Sigmoid colon (tissue), 7 donors: ENCODE measurements at places on chromosomes 16 and 17.

GRCh38 chr16:47600376-47600775 is 139.2 kb downstream of the PHKB start:
- no peaks in the 10 kb centered on the region for H3K27me3 ChIP-seq
- H3K4me1 ChIP-seq = no peaks in the 10 kb centered on the region
- H3K36me3 ChIP-seq = no peaks in the 10 kb centered on the region
- no peak overlapping the region for H3K4me3 ChIP-seq
- no peak overlapping the region for H3K27ac ChIP-seq

DNA sequence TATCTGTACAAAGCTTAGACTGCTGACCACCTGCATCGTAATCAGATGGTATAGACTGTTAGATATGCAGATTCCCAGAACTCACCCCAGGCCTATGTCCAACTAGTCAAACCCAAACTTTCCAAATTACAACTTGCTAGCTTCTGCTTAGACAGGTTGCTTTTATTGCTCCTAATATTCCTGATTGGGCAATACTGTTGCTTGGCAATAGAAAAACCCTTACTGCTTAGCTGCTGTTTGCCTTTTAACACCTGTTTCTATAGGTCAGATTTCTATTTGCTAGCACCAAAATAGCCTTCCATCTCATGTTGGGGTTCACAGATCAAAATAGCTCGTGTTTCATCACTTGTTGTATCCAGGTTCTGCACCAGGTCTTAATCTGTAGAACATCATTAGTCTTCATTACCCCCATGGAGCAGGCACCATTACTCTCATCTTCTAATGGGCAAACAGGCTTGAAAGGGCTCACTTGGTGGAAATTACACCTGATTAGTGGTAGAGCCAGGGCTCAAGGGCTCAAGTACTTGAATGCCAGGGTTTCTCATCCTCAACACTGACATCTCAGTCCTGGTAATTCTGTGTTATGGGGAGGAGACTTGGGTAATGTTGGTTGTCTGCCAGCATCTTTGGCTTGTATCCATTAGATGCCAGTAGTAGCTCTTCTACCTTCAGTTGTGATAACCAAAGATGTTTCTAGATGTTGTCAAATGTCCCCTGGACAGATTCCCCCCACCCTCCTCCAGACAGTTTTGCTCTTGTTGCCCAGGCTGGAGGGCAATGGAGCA is 2.7 kb downstream of the ZP2 start:
- DNase-seq = no peak
- no peaks in the 10 kb centered on the region for H3K27me3 ChIP-seq
- H3K4me3 ChIP-seq = no peak overlapping the region
- no peak overlapping the region for H3K27ac ChIP-seq
- no peaks in the 10 kb centered on the region for H3K4me1 ChIP-seq

DNA sequence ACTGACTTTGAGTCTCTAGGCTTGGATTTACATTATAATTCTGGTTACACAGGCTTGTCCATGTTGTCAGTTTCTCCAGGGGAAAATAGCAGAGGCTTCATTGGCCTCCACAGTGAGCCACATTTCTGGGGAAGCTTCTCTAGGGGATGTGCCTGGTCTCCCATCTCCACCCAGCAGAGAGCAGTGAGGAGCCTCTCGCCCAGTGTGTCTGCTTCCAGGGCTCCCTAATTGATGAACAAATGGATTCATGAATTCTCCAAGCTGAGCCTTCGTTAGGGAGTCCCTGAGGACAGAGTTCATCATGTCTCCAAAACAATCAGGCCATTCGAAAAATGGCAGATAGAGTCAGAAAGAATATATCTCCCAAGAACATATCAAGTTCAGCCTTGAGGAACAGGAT is 162.4 kb upstream of the TOX3 start:
- no peak overlapping the region for H3K4me3 ChIP-seq
- no peaks in the 10 kb centered on the region for H3K27me3 ChIP-seq
- no peaks in the 10 kb centered on the region for H3K36me3 ChIP-seq
- DNase-seq = no peak
- no peaks in the 10 kb centered on the region for H3K4me1 ChIP-seq

GRCh38 chr17:61175298-61176142 is 224.1 kb upstream of the TBX2 start:
- no peaks in the 10 kb centered on the region for H3K27me3 ChIP-seq

DNA sequence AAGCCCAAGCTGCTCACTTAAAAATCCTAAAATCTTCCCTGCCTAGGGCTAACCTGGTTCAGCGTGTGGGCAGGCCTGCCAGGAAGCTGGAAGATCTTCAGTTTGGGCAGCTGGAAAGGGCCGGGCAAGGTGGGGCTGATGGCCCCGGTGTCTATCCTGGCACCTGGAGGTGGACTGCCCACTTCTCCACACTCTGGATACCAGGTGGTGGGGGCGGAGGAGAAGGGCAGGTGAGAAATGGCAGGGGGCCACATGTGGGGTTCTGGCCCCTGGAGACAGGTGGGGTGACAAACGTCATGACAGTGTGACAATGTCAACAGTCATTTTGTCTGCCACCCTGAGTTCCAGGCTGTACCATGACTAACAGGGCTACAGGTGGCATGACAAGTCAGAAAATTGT is 78.5 kb upstream of the C16orf82 start:
- no peaks in the 10 kb centered on the region for H3K36me3 ChIP-seq
- no peak for DNase-seq
- no peak overlapping the region for H3K4me3 ChIP-seq
- H3K27me3 ChIP-seq = no peaks in the 10 kb centered on the region
- no peaks in the 10 kb centered on the region for H3K4me1 ChIP-seq

DNA sequence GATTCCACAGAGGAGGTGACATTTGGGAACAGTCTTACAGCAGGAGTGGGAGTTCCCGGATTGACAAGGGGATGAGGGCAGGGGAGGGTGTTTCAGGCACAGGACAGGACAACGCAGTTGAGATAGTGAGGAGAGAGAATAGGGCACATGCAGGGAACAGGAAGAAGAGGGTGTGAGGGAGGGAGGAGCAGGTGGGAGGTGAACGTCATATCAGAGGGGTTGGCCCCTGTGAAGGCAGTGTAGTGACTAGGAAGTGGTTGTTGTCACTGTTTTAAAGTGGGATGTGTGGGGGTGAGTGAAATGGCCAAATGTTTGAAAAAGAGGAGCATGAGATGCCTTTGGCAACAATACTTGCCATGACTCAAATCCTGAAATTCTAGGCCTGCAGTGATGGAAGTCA is 12.2 kb downstream of the PRKCB start:
- no peaks in the 10 kb centered on the region for H3K27me3 ChIP-seq
- H3K4me1 ChIP-seq = no peaks in the 10 kb centered on the region
- no peak for DNase-seq
- no peak overlapping the region for H3K4me3 ChIP-seq
- H3K36me3 ChIP-seq = no peaks in the 10 kb centered on the region

- H3K27ac ChIP-seq = no peak overlapping the region
- no peaks in the 10 kb centered on the region for H3K27me3 ChIP-seq
- DNase-seq = no peak
- no peaks in the 10 kb centered on the region for H3K36me3 ChIP-seq
Observed at GRCh38 chr16:52471650-52472370, 75.1 kb downstream of the TOX3 start.

GRCh38 chr17:62671553-62671952 is 44.1 kb downstream of the MRC2 start:
- H3K4me3 ChIP-seq = no peak overlapping the region
- no peak overlapping the region for H3K27ac ChIP-seq
- DNase-seq = peak; percentile 63
- H3K4me1 ChIP-seq = no peaks in the 10 kb centered on the region
- no peaks in the 10 kb centered on the region for H3K36me3 ChIP-seq
- no peaks in the 10 kb centered on the region for H3K27me3 ChIP-seq

DNA sequence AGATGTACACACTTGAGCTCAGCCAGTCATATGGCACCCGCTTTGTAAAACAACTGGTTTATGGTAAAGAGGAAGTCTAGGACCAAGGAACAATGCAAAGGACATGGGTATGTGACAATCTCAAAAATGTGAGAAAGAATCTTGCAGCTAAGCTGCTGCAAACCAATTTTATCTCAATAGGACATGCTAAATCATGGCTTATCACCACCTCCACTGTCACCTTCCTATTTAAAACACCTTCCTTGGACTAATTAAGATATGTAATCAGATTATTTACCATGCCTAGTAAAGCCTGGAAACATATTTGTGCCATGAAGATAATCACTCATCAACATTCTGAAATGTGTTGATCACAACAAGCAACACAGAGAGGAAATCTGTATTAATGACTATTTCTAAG is 622.7 kb downstream of the CDH11 start:
- H3K27me3 ChIP-seq = no peaks in the 10 kb centered on the region
- no peaks in the 10 kb centered on the region for H3K36me3 ChIP-seq
- H3K4me3 ChIP-seq = no peak overlapping the region
- H3K4me1 ChIP-seq = no peaks in the 10 kb centered on the region
- no peak for DNase-seq
